Stimulated activated CD8-positive, alpha-beta memory T cell treated with anti-CD3 and anti-CD28 coated beads, Interleukin-2, amount 100 ng/mL, for 48 hours (primary cell): ENCODE measurements at places on chromosomes 2 and 18.

DNA sequence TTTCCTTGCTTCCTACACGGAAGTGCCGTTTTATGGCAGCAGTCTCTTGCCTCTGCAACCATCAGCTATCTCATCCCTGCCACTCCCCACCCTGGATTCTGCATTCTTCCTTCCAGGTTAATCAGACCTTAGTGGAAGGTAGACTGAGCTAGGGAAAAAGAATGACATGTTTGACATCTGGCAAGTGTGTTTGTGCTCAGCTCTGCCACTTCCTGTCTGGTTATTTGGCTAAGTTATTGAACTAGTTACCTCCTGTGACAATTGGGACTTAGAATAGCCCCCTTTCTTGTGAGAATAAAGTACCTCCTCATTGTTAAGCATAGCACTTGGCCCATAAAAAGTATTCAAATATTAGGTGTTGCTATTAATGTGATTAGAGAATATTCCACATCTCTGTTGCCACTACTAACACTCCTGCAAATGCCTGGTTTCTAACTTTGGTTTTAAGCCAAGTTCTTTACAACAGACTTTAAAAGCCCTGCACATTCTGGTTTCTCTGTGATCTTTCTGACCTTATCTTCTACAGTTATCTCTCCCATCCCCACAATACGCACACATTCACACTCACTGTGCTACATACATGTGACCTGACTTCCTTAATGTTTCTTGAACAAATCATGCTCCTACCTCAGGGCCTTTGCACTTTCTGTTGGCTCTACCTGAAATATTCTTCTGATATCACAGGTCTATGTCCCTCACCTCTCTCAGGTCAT lies 10.8 kb upstream of the MAPRE2 start:
- no peak for DNase-seq

- DNase-seq, result no peak
Observed at GRCh38 chr2:235201756-235202155, 249.9 kb downstream of the SH3BP4 start.

- no peak for DNase-seq
Observed at GRCh38 chr2:236653863-236654262, 84.2 kb downstream of the ACKR3 start.

DNA sequence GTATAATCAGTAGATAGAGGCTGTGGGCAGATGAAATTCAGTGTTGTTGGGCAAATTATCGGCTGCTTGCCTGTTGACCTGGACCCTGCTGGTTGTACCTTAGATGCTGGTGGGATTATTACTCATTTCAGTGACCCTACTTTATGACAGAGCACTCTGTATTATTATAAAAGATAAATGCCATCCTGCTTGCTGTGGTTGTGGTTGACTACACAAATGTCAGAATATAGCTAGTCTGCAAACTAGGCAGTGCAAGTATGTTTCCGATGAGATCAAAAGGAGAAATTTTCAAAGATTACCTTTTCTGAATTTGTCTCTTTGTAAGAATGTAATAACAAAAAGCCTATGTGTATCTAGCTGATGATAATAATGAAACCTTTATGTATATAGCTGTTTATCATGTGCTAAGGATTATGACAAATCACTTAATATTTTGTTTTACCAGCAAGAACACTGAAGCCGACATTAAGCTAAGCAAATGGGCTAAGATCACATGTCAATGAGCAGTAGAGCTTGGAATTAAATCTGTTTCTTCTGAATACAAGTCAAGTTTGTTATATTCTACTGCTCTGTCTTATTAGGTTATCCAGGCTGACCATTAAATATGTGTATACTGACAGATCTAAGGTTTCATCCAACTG lies 219.2 kb downstream of the CAMKMT start:
- no peak for DNase-seq

GRCh38 chr2:71705171-71705960 lies 252.0 kb downstream of the DYSF start:
- no peak for DNase-seq

- no peak for DNase-seq
Observed at GRCh38 chr2:188199716-188200128, 92.0 kb upstream of the GULP1 start.

- no peak for DNase-seq
Observed at GRCh38 chr2:33555681-33556080, 43.4 kb downstream of the FAM98A start.

- no peak for DNase-seq
Observed at GRCh38 chr2:154724194-154724797, 25.8 kb downstream of the KCNJ3 start.

GRCh38 chr2:160666154-160667060 lies 172.8 kb upstream of the RBMS1 start:
- no peak for DNase-seq

DNA sequence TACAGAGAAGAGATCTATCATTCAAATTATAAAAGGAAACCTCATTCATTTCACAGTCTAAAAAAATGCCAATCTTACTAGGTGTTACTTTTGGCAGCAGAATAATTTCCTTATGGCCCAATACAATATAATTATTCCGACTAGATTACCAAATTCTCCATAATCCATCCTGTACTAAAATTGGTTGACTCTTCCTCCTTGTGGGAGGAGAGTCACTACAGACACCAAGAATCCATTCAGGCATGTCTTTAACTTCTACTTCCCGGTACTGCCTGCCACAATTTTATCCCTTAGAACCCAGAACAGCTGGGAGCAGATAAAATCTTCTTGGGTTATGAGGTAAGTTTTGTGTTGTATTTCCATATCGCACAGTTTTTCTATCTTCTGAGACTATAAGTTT lies 9.9 kb downstream of the FARSB start:
- DNase-seq, result no peak
